ENCODE measurements at places on chromosomes 6 and 20. TPM values are rescaled to one million over a fixed set of nuclear protein-coding genes. Genes with fewer than 3 reads are reported as not detected.
A peak's percentile ranks its signal among the peaks of the same experiment; 100 is the strongest.

Gene OR5V1
- total RNA-seq = not detected

Gene SNAP91
- not detected for total RNA-seq

DNA sequence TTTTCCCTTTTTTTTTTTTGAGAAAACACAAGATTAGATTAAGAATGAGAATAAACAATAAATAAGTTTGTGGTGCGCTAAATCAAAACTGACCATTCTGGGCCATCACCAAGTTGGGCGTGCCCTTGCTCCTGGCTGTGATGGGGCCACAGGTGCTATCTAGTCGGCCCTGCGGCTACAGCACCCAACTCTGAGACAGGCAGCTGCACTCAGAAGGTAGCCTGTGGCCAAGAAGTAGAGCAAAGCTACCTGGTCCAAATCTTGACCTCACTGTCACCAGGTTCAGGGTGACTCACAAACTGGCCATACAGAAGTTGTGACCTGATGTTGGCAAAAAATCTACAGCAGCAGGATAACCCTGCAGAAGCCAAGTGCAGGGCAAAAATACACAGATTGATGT lies 3.4 kb downstream of the TXNDC5 start:
- no peak overlapping the region for H3K27ac ChIP-seq
- peaks cover 31% of the 10 kb centered on the region for H3K36me3 ChIP-seq
- no peaks in the 10 kb centered on the region for H3K27me3 ChIP-seq
- no peak overlapping the region for H3K4me3 ChIP-seq

GRCh38 chr6:73727114-73727513 lies 31.1 kb downstream of the CD109 start:
- H3K36me3 ChIP-seq = peaks cover 45% of the 10 kb centered on the region
- H3K4me1 ChIP-seq = peaks cover 40% of the 10 kb centered on the region
- H3K4me3 ChIP-seq = no peak overlapping the region
- no peaks in the 10 kb centered on the region for H3K27me3 ChIP-seq
- DNase-seq = no peak

DNA sequence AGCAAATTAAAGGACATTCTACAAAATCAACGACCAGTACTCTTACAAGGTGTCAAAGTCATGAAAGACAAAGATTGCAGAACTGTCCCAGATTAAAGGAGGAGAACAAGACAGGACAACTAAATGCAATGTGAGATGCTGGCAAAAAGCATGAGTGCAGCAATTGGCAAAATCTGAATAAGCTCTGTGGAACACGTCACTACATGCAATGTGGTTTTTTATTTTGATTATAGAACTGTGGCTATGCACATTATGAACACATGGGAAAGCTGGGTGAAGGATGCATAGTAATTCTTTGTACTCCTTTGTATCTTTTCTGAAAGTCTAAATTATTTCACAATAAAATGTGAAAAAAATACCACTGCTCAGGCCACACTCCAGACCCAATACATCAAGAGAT lies 509.4 kb downstream of the KIF16B start:
- no peaks in the 10 kb centered on the region for H3K4me1 ChIP-seq
- no peak overlapping the region for H3K4me3 ChIP-seq
- no peak overlapping the region for H3K27ac ChIP-seq
- DNase-seq = no peak

DNA sequence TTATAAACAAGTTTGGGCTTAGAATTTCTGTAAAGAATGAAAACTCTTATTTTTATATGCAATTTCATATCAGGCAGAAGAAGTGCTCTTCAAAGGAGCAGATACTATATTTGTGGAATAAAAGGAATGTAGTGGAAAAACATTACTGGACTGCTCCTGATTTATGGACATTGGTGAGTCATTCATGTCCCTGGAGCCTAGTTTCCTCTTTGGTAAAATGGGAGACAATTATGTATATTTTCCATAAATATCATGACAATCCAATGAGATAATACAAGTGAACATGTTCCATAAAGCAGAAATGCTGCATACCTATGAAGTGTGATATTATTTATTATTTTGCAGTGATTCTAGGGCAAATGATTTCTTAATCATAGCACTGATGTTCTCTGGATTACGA lies 445.8 kb upstream of the CITED2 start:
- no peak for DNase-seq
- H3K27ac ChIP-seq = no peak overlapping the region
- no peak overlapping the region for H3K4me3 ChIP-seq
- H3K4me1 ChIP-seq = no peaks in the 10 kb centered on the region
- no peaks in the 10 kb centered on the region for H3K36me3 ChIP-seq

DNA sequence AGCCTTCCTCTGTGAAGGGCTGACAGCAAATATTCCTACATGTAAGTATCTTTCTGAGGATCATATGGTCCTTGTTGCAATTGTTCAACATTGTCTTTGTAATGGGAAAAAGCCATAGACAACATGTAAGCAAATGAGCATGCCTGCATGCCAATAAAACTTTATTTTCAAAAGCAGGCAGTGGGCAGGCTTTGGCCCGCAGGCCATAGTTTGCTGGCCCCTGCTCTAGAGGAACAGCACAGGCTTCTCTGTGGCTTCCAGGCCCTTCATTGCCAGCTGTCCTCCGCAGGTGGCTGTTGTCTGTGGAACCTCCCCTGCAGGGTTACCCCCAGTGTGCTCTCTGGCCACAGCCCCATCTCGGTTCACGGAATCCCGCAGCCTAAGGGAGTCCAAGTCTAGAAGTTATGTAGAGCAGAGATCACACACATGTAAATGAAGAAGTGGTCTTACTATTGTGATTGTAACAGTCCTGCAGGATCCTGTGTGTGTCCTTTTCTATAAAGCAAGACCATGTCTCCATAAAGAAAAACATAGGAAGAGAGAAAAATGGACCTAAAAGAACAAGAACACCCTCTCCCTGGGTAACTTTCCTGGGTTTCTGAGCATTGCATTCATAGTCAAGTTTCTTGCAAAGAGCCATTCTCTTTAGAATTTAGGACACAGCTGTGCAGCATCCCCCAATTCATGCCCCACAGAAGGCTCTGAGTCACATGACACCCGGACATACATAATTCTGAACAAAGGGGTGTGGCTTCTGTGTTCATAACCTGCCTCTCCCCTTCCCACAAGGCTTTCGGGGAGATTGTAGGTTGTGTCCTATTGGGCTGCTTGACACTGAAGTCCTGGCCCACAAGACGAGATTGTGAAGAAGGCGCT lies 10.0 kb downstream of the UNC93A start:
- no peak for DNase-seq
- no peaks in the 10 kb centered on the region for H3K4me1 ChIP-seq
- no peaks in the 10 kb centered on the region for H3K27me3 ChIP-seq
- no peak overlapping the region for H3K4me3 ChIP-seq

- H3K27ac ChIP-seq = no peak overlapping the region
- no peak for DNase-seq
- no peaks in the 10 kb centered on the region for H3K36me3 ChIP-seq
- peaks cover 3% of the 10 kb centered on the region for H3K27me3 ChIP-seq
- H3K4me1 ChIP-seq = peaks cover 19% of the 10 kb centered on the region
These were observed 34.2 kb downstream of the RBM38 start for GRCh38 chr20:57425150-57426013.

GRCh38 chr6:90849686-90850085 lies 262.8 kb upstream of the MAP3K7 start:
- H3K4me1 ChIP-seq = no peaks in the 10 kb centered on the region
- peak; percentile 48 for DNase-seq
- no peak overlapping the region for H3K4me3 ChIP-seq
- no peaks in the 10 kb centered on the region for H3K36me3 ChIP-seq

Gene NTSR1
- not detected for total RNA-seq

- peaks cover 30% of the 10 kb centered on the region for H3K4me1 ChIP-seq
- H3K27me3 ChIP-seq = peaks cover 60% of the 10 kb centered on the region
- H3K27ac ChIP-seq = peak overlapping the region; percentile 62
- H3K36me3 ChIP-seq = no peaks in the 10 kb centered on the region
- peak overlapping the region; percentile 85 for H3K4me3 ChIP-seq
These were observed 1.7 kb downstream of the JAG1 start for GRCh38 chr20:10671919-10672623.

Gene HUS1B
- total RNA-seq = 2.1 TPM

- peaks cover 32% of the 10 kb centered on the region for H3K4me1 ChIP-seq
- H3K27me3 ChIP-seq = no peaks in the 10 kb centered on the region
- peak overlapping the region; percentile 29 for H3K27ac ChIP-seq
- no peak overlapping the region for H3K4me3 ChIP-seq
- H3K36me3 ChIP-seq = peaks cover 2% of the 10 kb centered on the region
- DNase-seq = peak; percentile 61
These were observed 264.5 kb downstream of the CD83 start for GRCh38 chr6:14381829-14382677.

DNA sequence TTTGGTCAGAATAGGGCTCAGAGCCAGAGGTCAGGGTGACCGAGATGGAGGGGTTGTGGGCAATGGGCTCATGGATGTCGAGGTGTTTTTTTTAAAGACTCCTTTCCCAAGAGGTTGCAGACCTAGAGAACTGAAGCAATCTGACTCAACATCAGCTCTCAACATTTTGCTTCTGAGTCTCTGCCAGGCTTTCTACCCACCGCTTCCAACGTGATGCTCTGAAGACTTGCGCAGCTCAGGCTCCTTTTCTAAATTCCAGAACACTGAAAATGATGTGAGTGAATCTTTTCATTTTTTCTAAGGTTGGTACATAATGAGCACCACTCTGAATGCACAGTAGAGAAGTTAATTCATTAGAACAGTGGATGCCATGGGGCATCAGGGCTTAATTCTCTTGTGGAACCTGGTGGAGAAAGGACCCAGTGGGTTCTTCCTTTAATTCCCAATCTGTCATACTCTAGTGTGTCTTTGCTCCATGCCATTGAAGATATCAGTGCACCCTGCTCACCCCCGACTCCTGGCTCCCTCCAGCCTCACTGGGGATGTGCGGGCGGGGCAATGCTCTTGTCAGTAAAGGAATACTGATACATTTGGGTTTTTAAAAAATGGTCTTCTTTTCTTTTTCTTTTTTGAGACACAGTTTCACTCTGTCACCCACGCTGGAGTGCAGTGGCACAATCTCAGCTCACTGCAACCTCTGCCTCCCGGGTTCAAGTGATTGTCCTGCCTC lies 17.0 kb upstream of the KIF13A start:
- H3K4me1 ChIP-seq = no peaks in the 10 kb centered on the region
- no peak overlapping the region for H3K27ac ChIP-seq
- H3K27me3 ChIP-seq = peaks cover 7% of the 10 kb centered on the region
- no peak overlapping the region for H3K4me3 ChIP-seq
- no peaks in the 10 kb centered on the region for H3K36me3 ChIP-seq
- DNase-seq = no peak

- H3K27me3 ChIP-seq = peaks cover 11% of the 10 kb centered on the region
- no peak overlapping the region for H3K27ac ChIP-seq
- no peaks in the 10 kb centered on the region for H3K4me1 ChIP-seq
- H3K36me3 ChIP-seq = no peaks in the 10 kb centered on the region
- H3K4me3 ChIP-seq = no peak overlapping the region
These were observed 77.5 kb downstream of the CDH22 start for GRCh38 chr20:46230801-46231282.

Gene SH3BGRL2
- total RNA-seq = 0.07 TPM

DNA sequence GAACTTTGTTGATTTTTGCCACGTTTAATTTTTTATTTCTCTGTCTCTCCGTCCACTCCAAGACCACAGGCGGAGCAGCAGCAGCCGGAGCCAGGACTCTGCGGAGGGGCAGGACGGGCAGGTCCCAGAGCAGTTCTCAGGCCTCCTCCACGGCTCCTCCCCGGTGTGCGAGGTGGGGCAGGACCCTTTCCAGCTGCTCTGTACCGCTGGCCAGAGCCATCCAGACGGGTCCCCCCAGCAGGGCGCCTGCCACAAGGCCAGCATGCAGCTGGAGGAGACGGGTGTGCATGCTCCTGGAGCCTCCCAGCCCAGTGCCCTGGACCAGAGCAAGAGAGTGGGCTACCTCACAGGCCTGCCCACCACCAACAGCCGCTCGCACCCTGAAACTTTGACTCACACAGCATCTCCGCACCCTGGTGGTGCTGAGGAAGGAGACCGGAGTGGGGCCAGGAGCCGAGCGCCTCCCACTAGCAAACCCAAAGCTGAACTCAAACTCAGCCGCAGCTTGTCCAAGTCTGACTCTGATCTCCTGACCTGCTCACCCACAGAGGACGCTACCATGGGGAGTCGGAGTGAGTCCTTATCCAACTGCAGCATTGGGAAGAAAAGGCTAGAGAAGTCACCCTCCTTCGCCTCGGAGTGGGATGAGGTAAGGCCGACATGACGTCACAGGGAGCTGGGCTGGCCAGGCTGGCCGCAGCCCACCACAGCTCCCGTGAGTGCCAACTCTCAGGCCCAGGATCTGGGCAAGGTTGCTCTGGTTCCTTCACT lies 123.5 kb downstream of the TCP11 start:
- H3K4me3 ChIP-seq = no peak overlapping the region
- no peak overlapping the region for H3K27ac ChIP-seq
- H3K4me1 ChIP-seq = peaks cover 4% of the 10 kb centered on the region

GRCh38 chr6:23174781-23175361 lies 605.5 kb downstream of the HDGFL1 start:
- H3K27ac ChIP-seq = peak overlapping the region; percentile 20
- no peaks in the 10 kb centered on the region for H3K36me3 ChIP-seq
- no peaks in the 10 kb centered on the region for H3K27me3 ChIP-seq

Gene WFDC12
- total RNA-seq = not detected

GRCh38 chr6:98644063-98644462 lies 190.3 kb upstream of the POU3F2 start:
- no peak for DNase-seq
- H3K36me3 ChIP-seq = no peaks in the 10 kb centered on the region
- H3K4me1 ChIP-seq = no peaks in the 10 kb centered on the region
- no peak overlapping the region for H3K4me3 ChIP-seq
- no peak overlapping the region for H3K27ac ChIP-seq

Gene TSBP1
- total RNA-seq = not detected

DNA sequence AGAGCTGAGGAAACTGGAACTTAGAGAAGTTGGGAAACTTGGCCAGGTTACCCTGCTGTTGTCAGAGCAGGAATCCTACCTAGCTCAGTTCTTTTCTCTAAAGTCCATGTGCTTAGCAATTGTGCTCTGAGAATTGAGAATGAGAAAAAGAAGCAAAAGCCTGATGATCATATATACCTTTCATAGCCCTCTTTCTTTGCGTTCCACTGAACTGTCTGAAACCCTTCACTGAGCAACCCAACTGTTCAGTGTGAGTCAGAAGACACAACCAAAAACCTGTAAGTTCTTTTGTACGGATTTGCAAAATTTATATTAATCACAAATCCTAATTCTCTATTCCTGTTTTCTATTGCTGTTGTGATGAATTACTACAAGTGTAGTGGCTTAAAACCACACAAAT lies 80.6 kb downstream of the PHF3 start:
- no peak overlapping the region for H3K27ac ChIP-seq
- H3K4me1 ChIP-seq = peaks cover 3% of the 10 kb centered on the region
- no peak overlapping the region for H3K4me3 ChIP-seq
- H3K36me3 ChIP-seq = peaks cover 24% of the 10 kb centered on the region

- no peaks in the 10 kb centered on the region for H3K36me3 ChIP-seq
- DNase-seq = no peak
- peaks cover 9% of the 10 kb centered on the region for H3K4me1 ChIP-seq
These were observed 294.3 kb upstream of the STXBP5 start for GRCh38 chr6:146909886-146910285.

Gene TRDN
- total RNA-seq = not detected
